Glomerular endothelial cell (primary cell): ENCODE measurements at places on chromosomes 4 and X. TPM values are rescaled to one million over a fixed set of nuclear protein-coding genes. Genes with fewer than 3 reads are reported as not detected.

Gene ERCC6L
- total RNA-seq: 1.2 and 2.0 TPM in 2 replicates

- no peak for DNase-seq
Measured at GRCh38 chrX:71846429-71846828, 64.2 kb upstream of the NHSL2 start.

DNA sequence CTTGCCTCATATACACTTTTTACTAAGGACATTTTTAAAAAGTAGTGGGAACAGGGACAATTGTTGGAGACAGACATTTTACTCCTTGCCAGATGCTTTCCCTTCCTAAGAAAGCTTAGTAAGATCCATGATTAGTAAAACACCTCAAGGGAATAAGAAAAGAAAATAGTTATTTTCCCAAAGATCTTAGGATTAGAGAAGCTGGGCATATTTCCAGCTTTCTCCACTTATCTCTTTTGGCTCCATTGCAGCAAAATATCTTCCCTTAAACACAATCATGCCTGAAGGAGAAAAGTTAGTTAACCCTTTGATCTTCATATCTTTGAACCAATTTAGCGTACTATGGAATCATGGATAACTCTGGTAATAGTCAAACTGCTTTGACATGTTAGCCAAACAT, 257.9 kb downstream of the PCDH18 start:
- no peak for DNase-seq

Gene FGG
- total RNA-seq: not detected in 2 replicates

Gene SLC35A2
- 14.1 and 27.3 TPM in 2 replicates for total RNA-seq

- DNase-seq: no peak
Measured at GRCh38 chr4:71355045-71355444, 16.2 kb downstream of the SLC4A4 start.

GRCh38 chrX:125203737-125204578, 115.7 kb upstream of the TEX13C start:
- DNase-seq: no peak

DNA sequence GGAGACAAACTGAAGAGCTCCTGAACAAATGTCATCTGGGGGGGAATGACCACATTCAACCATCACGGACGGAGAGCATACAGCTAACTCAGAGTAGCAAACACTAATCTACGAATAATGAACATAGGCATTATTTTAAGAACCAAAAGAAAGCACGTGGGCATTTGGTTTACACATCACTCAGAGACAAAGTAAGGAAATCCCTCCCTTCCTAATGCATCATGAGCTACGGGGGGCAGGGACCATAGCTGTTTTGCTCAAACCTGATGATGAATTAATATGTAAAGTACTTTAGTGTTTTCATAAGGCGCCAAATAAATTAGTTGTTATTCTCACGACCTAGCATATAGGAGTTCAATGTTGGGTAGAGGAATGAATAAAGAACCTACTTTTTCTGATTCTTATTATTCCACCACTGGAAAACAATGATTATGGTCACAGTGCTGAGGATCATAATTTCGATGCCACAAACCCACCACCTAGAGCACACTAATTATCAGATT, 11.7 kb upstream of the TMEM156 start:
- DNase-seq: no peak

DNA sequence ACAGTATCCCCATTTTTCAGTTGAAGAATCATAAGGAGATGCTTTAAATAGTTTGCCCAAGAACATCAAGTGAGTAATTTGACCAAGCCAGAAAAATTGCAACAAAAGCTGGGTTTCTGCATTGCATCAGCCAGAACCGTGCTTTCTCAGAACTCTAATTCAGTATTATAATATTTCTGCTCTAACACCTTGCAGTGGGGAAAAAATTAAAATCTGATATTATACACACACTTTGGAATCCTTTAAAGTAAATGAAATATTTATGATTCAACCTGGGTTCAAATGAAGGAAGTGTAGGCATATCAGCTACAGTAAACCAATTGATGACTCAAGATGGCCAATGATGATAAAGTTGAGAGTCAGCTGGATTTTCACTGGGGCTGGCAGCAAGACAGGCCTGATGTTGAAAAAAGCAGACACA, 387.6 kb upstream of the ZFP42 start:
- DNase-seq: no peak

Gene PABPC1L2B
- not detected in 2 replicates for total RNA-seq

DNA sequence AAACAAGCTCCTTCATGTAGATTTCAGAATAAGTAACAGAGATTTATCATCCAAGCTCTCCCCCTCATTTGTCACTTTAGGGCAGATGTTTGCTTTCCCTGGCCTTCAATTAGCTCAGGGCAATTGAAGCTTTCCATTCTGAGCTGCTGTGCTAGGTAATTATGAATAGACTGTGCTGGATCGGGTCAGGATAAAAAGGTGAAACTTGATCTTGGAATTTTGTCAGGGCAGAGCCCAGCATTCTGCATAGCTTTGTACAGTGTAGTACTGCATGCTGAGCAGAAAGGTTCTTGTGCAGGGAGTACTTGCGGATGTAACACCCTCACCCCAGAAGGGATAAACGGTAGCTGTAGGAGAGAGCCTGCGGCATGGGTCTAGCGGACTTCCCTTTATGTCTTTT, 64.0 kb upstream of the CLDN34 start:
- DNase-seq: no peak

- DNase-seq: no peak
Measured at GRCh38 chr4:156906325-156906724, 65.3 kb downstream of the PDGFC start.

Gene SAGE1
- total RNA-seq: not detected in 2 replicates

Gene DCAF4L1
- 0.18 TPM in 1 of 2 replicates, not detected in the other for total RNA-seq

DNA sequence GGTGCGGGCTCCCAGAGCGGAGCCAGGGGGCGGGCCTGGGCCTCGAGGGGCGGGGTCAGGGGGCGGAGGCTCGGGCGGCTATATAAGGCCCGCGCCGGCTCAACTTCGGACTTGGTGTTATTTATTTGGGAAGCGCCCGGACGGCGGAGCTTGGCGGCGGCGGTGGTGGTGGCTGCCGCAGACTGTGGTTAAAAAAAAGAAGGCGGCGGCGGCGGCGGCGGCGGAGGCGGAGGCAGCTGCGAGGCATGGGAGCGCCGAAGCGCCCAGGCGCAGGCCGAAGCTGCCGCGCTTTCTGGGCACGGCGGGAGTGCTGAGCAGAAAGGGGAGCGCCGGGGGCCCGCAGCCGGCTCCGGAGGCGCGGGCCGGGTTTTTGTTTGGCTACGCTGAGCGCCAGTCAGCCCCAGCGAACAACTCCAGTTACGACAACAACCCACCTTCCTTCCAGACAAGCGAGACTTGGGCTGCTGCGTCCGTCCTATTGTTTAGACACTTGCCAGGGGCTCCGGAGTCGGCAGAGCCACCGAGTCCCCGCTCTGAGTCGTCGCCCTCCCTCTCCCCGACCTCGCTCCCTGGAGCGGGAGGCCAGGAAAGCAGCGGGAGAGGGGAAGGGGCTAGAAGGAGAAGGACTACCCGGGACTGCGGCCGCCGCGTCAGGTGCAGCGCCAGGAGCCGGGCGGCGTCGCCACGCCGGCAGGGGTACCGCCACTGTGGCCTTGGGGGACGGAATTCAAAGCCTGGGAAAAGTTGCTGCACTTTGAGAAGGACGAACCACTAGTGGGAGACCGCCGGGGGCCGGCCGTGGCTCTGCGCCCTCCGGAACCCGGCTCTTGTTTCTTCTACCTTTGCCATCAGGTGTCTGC, at the start of gene SLIT2:
Gene SLIT2, plus strand, starts transcription at position 110 of the 860 bp plus-strand sequence. CDS start 1,911 bp downstream, outside the sequence.
- DNase-seq: no peak

Gene ZGRF1
- total RNA-seq: 1.6 and 4.4 TPM in 2 replicates

Gene CNKSR2
- not detected in 2 replicates for total RNA-seq

Gene CHRDL1
- 0.58 and 4.0 TPM in 2 replicates for total RNA-seq

DNA sequence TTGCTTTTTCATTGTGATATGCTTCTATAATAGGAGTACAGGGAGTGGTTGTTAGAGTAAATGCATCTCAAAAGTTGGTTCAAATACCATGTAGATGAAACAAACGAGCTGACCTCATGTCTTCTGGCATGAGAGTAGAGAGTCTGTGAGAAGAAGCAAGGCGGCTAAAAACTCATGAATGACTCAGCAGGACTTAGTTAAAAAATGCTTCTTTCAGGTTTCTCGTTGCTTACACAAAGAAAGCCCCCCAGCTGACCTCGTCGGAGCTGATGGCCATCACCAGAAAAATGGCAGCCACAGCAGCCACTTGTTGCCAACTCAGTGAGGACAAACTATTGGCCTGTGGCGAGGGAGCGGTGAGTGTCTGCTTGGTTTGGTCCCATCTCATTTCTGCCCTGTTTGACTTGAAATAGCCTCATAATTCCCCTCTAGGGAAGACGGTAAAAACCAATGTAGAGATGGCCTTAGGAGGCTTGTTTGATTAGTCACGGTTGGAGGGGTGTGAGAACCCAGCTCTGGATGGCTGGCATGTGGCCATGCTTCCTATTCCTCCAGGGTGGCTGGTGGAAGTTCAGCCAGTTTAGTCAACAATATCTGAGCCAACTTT, 14.5 kb downstream of the AFP start:
- DNase-seq: no peak

DNA sequence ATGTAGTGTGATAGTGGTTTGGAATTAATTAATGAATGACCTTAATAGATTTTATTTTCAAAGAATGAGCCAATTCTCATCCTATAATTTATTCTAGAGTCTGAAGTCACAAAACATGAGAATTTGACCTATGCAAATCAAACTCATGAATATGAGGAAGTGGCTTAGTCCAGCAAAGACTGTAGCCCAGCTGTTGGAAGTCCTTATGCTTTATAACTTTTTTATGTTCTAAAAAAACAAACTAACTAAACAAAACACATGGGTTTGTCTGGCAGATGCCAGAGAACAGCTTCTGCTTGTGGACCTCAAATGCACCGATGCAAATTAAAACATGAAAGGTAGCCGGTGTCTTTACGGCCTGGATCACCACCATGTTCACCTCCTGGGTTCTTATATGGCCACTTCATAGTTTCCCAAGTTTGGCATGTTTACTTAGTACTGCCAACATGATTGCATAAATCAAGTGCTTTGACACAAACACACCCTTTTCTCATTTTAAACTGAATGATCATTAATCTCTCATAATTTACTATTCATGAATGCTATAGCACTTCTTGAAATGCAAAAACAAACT, 277.4 kb downstream of the PAPSS1 start:
- no peak for DNase-seq

- peak; percentile 20 for DNase-seq
Measured at GRCh38 chrX:283115-283845, 2.1 kb downstream of the PLCXD1 start.

Gene PPP1R2C
- total RNA-seq: not detected in 2 replicates

Gene ATP7A
- total RNA-seq: 7.1 and 7.9 TPM in 2 replicates

- no peak for DNase-seq
Measured at GRCh38 chr4:120132935-120133334, 66.3 kb upstream of the MAD2L1 start.

GRCh38 chr4:128256539-128256938, 31.1 kb downstream of the PGRMC2 start:
- no peak for DNase-seq

- DNase-seq: no peak
Measured at GRCh38 chrX:41827886-41828285, 95.5 kb downstream of the CASK start.

- DNase-seq: no peak
Measured at GRCh38 chrX:1468250-1468772, 15.6 kb upstream of the ASMTL start.

Gene TRIML2
- total RNA-seq: 9.0 and 9.6 TPM in 2 replicates

DNA sequence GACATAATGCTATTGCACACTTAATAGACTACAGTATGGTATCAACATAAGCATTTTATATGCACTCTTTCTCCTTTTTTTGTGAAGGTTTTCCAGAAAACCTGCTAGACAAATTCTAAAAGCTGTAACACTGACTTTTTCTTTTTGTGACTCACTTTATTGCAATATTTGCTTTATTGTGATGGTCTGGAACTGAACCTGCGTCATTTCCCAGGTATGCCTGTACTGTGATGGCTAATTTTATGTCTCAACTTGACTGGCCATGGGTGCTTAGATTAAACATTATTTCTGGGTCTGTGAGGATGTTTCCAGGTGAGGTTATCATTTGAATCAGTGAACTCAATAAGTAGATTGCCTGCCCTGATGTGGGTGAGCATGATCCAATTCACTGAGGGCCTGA, 35.5 kb upstream of the LAMP2 start:
- no peak for DNase-seq

Gene SHROOM2
- total RNA-seq: 41.9 and 46.0 TPM in 2 replicates

GRCh38 chr4:114752391-114753165, 154.0 kb downstream of the UGT8 start:
- no peak for DNase-seq

GRCh38 chrX:130147631-130148030, 18.0 kb downstream of the AIFM1 start:
- DNase-seq: no peak

Gene TCEAL5
- total RNA-seq: not detected in 2 replicates

GRCh38 chr4:106362086-106362825, 6.3 kb downstream of the GIMD1 start:
- DNase-seq: no peak

Gene MGAT4D
- total RNA-seq: not detected in 2 replicates

GRCh38 chr4:115763051-115763450, 649.6 kb upstream of the NDST4 start:
- DNase-seq: no peak

- DNase-seq: no peak
Measured at GRCh38 chr4:116332508-116332907, 752.9 kb downstream of the TRAM1L1 start.

- no peak for DNase-seq
Measured at GRCh38 chr4:124530464-124531077, 182.0 kb downstream of the ANKRD50 start.

DNA sequence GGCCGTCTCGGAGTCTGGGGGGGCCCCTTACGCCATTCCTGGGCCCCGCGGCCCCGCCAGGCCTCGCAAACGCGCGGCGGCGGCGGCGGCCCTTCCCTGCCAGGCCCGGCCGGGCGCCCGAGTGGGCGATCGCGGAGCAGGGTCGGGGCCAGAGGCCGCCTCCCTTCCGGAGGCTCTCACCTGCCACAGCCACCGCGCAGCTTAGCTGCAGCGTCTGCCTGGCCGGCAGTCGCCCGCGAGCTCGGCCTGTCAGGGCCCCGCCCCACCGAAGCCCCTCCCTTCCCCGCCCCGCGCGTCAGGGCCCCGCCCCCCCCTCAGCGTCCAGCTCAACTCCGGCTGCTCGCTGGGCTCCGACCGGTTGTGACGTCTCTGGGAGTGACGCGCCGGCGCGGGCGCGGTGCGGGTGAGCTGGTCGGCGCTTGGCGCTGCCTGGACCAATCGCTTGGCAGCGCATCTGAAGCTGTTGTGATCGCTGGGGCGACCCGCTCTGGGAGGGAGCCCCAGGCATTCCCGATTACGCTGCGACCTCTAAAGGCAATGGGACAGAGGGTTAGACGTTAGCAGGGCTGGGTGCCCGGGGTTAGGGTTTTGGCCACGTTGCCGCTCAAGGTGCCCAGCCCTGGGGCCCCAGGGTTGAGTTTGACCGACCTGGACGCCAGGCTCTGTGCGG, at the start of gene SLC10A3:
Gene SLC10A3, minus strand, starts transcription at position 216 of the 670 bp plus-strand sequence. CDS start 1,689 bp downstream, outside the sequence.
- DNase-seq: peak; percentile 54

Gene NSG1
- 4.1 TPM in 1 of 2 replicates, not detected in the other for total RNA-seq

Gene MXRA5
- total RNA-seq: 0.44 and 0.93 TPM in 2 replicates

GRCh38 chr4:115433491-115433890, 320.1 kb upstream of the NDST4 start:
- DNase-seq: no peak

DNA sequence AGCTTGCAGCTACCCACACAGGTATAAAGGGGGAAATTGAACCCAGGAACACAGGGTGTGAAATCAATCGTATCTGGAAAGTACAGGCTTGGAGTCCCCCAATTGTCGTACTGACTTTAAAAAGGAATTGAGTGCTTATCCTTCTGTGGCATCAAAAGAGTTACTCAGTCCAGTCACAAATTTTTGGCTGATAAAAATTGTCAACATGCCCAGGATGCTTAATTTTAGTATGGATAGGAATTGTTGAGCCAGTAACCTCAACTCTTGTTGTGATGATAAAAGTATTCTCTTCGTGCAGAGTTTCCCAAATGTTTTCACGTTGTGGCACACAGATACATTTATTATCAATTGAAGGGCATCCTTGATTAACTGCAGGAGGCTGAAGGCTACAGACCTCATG, 43.6 kb upstream of the FTHL17 start:
- DNase-seq: no peak
